H54 (cell line): ENCODE measurements at places on chromosomes 2 and 18.

DNA sequence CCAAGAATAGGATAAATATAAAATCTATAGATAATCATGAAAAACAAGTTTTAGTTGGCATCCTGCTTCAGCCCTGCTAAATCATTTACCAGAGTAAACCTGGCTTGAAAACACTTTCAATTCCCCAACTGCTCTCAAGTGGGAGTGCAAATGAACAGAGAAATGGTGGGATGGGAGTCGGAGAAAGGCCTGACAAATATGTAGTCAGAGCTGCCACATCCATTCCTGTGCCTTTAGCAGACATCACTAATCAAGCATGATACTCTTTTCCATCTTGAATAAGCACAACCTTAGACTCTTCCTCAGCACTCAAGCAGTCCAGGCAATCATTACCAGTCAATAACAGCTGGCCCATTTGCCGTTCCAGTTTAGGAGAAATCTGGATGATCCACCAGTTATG is 101.3 kb downstream of the ANKRD44 start:
- DNase-seq, result no peak

- DNase-seq, result no peak
These were observed 281.0 kb downstream of the PRKCE start for GRCh38 chr2:45932278-45932975.

DNA sequence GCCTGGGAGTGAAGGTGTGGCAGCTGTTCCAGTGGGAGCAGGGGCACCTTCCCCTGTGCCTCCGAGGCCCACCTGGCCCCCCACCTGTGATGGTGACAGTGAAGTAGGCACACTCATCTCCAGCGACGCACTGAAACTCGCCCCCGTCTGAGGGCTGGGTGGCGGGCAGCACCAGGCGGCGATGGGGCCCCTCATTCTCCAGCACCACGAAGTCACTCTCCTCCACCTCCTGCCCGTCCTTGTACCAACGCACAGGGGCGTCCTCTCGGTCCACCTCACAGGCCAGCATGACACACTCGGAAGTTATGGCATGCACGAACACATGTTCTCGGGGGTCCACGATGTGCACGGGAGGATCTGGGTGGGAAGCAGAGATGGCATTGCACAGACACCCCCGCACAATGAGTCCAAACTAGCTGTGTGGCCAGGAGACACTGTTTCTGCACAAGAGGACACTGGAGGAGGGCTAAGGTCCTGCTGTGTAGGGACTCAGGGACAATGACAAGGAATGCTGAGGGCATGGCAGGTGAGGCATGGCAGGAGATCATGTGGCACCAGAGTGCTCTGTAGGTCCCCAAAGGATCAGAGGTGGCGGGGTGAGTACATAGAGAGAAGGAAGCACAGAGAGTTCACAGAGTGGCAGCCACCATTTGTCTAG is 7.9 kb downstream of the OBSL1 start:
- DNase-seq, result no peak

GRCh38 chr2:55050100-55050994 is at the start of gene RTN4:
Gene RTN4 (minus strand): TSS chr2:55050451. CDS start chr2:55050300, 151 bp downstream.
- DNase-seq, result peak; percentile 77
